Mucosa of gallbladder (tissue), 1 donor: ENCODE measurements at places on chromosomes 7 and 10.
A peak's percentile ranks its signal among the peaks of the same experiment; 100 is the strongest.

DNA sequence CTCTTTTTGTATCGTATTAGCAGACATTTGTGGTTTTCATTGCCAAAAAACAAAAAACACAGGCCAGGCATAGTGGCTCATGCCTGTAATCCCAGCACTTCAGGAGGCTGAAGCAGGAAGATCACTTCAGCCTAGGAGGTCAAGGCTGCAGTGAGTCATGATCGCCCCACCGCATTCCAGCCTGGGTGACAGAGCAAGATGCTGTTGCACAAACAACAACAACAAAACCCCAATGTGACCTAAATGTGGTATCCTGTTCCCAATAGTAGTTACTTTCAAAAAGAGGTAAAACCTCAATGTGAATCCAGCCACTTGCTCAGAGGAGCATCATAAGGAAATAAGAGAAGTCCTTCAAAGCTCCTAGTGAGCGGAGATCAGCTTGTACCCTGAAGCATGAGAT lies 45.8 kb upstream of the SKAP2 start:
- no peak for DNase-seq

DNA sequence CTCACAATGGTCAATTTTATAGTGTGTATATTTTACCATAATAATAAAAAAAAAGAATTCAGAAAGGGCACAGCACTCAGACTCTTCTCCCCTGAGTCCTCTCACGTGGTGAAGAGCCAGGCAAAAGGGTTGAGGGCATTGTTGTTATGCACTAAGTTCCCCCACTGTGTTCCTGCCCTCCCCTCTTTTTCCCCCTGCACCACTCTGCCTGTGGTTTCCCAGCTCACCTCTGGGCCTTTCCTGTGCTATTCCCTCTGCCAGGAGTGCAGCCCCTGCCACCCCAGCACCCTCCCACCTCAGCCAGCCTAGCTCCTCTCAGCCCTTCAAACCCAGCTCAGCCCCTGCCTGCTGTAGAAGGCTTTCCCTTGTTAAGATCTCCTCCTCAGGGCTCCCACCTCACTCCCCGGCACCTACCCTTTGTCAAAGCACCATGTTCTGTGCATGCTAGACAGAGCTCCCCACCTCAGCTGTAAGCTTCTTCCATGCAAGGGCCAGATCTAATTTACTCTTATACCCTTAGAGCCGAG lies 108.5 kb downstream of the KCNMA1 start:
- DNase-seq: no peak

- DNase-seq: no peak
These were observed 13.9 kb downstream of the MGAM2 start for GRCh38 chr7:142125256-142125955.

DNA sequence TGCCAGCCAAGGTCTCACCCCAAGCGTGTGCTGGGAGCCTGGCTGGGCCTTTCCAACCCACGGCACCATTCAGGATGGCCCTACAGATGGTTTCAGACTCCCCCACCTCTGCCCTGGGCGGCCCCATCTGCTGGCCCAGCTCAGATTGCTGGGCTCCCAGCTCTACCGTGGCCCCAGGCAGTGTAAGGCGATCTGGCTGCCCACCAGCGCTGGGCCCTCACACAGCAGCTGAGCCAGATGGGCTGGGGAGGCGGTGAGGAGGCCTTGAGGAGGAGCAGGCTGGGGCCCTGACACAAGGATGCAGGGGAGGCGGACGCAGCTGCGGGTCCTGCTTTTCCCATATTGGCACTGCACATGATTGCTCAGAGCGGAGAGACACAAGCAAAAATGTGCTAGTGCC lies 162.8 kb downstream of the NRF1 start:
- DNase-seq: no peak

GRCh38 chr10:102196893-102197292 lies 29.2 kb upstream of the ELOVL3 start:
- DNase-seq: no peak

- no peak for DNase-seq
These were observed 14.4 kb downstream of the HERPUD2 start for GRCh38 chr7:35680403-35681013.

DNA sequence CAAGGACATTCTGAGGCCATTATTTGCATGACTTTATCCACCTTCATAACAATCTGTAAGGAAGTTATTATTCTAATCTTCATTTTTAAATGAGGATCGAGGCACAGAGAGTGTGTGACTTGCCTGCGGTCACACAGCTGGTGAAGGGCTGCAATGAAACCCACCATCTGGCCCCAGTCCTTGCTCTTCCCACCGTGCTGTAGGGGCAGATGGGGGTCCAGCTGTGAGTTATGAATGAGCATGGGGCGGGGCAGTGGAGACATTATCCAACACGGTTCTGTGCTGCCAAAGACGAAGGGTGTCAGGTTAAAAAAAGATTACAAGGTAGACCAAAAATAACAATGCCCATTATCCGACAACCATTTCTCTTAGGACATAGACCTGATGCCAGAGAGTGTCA lies 417.5 kb upstream of the MGMT start:
- DNase-seq: no peak

DNA sequence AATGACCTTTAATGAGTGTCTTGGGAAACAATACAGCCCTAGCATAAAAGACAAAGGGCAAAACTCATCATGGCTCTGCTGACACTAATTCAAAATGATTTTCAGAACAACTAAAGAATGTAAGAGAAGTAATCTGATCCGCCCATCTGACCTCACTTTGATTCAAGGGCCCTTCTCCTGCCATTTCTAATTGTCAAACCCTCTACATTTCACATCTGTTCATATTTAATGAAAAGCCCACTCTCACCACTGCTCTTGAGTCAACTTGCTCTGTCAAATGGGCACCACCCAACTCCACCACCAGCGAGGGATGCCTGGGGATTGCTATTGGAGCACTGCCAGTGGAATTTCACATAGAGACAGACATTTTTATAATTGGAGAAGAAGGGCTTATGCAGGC lies 639.2 kb downstream of the KCNMA1 start:
- DNase-seq: no peak

- DNase-seq: no peak
These were observed 38.4 kb downstream of the DIP2C start for GRCh38 chr10:650886-651615.

- no peak for DNase-seq
These were observed 24.6 kb upstream of the ANKRD2 start for GRCh38 chr10:97547962-97548361.

GRCh38 chr10:73992899-73993788 lies 4.8 kb upstream of the VCL start:
- DNase-seq: no peak

- no peak for DNase-seq
These were observed 1.4 kb downstream of the WBP1L start for GRCh38 chr10:102745157-102745556.

DNA sequence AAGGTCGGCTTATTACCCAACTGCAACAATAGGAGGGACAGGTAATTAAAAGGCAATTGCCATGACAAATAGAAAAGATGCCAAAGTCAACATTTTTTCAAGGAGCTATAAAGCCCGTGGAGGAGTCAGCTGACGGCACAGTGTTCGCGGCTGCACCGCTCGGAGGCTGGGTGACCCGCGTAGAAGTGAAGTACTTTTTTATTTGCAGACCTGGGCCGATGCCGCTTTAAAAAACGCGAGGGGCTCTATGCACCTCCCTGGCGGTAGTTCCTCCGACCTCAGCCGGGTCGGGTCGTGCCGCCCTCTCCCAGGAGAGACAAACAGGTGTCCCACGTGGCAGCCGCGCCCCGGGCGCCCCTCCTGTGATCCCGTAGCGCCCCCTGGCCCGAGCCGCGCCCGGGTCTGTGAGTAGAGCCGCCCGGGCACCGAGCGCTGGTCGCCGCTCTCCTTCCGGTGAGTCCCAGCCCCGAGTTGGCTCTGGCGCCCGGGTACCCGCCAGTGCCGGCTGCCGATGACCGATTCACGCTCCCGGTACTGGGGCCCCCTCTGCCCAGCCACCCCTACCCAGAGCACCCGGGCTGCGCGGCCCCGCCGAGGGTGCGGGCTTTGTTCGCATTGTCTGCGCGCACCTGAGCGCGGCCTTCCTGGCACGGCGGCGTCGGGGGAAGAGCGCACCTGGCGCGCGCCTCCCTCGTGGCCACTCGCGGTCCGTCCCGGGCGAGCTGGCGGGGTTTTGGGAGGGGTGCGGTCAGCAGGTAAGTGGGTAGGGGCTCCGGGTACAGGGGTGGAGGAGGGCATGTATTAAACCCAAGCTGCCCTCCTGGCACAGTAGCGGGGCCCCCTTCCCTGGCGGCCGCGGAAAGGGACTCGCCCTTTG lies at the start of gene VWA2:
VWA2 (plus strand) TSS at position 138 of the 877 bp plus-strand sequence. CDS start 9,460 bp downstream, outside the sequence.
- DNase-seq: no peak

DNA sequence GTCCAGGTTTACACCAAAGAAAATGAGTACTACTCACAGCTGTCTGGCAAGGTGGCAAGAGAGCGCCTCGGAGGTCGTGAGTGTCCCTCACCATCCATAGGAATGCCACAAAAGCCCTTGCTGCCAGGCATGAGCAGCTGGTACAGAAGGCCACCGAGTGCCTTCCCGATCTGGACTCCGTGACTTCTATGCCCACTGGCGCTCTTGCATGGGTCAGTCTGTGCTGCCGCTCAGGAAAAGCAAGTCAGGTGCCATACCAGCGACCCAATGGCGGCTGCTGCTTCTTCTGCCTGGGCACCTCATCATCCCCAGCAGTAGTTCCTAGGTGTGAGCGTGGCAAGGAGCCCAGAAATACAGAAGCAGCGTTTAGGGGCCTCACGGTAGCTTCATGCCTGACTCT lies 11.7 kb downstream of the TBXAS1 start:
- no peak for DNase-seq

GRCh38 chr10:75166623-75166972 lies 44.0 kb upstream of the VDAC2 start:
- no peak for DNase-seq

GRCh38 chr7:104179178-104179577 lies 28.6 kb downstream of the ORC5 start:
- DNase-seq: no peak

DNA sequence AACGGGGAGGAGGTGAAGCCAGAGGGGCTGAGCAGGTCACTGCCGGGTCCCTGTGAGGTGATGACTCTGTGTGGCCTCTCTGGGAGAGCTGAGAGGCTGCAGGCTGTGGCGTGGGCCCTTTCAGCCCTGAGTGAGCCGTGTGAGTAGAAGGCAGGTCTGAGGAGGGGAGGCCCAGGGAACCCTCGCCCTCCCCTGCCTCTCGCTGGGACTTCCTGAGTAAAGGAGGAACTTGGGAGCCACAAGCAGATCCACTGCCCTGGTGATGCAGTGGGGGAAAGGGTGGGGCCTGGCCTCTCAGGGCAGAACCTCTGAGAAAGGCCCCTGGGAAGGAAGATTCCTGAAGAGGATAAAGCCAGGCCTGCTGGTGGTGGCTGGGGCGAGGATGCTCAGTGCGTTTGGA lies 22.8 kb downstream of the EEPD1 start:
- peak; percentile 26 for DNase-seq

DNA sequence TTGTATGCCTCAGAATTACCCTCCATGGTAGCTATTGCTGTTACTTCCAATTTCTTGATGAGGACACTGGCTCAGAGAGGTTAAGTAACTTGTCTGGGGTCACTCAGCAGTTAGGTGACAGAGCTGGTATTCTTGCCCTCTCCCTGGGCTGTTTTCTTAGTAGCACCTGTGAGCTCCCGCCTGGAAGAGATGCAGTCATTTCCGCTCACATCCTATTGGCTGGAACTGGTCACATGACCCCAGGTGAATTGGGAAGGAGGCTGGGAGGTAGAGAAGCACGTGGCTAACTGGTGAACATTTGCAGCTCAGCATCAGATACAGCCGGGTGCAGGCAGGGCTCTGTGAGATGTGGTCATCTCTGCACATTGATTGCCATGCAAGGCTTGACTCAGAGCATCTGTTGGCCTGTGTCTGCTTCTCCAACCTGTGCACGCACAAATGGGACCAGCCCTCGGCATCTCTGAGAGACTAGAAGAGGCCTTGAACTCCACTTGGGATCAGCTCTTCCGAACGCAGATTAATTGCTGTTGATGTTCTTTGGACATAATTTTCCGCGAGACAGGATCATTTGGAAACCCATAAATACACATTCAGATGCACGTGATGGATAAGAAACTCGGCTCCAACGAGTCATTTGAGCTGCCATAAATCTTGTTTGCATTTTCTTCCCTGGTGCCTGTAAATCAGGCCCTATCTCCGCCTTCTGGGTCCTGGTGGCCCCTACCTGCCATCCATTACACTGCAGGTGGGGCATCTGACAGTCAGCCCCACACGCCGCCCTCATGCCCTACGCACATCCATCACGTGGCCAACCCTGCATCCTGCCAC lies 42.8 kb downstream of the MYL10 start:
- no peak for DNase-seq

GRCh38 chr10:28020080-28020860 lies 21.4 kb upstream of the ODAD2 start:
- no peak for DNase-seq

GRCh38 chr7:8291397-8292141 lies 29.6 kb upstream of the ICA1 start:
- no peak for DNase-seq

DNA sequence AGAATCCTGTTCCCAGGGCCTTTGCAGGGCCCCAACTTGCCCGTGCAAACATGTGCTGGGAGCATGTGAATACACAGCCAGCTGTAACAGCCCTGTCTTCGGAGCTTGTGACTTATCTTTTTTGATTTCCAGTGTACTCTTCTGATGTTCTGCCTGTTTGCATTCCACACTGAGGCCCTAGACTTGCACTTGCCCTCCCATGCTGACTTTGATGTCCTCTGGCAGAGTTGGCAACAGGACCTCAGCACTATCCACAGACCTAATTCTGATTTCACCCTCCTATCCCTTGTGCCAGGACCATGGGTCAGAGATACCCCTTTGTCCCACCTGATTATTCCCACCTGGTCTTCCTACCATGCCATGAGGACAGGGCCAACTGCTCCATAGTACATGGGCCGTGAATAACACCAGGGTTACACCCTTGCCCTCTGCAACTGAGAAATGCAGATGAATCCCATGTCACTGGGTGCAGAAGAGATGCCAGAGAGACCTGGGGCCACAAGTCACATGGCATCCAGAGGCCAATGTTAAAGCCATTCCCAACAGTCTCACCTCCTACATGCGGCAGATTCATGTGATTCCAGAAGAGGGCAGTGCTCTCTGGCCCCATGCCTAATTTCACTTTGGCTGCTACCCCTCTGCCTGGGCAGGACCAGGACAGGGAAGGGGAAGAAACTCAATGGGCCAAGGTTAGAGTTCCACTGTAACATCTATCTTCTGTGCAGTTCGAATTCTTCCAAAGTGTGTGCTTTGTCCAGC lies 43.0 kb downstream of the SCRN1 start:
- no peak for DNase-seq

DNA sequence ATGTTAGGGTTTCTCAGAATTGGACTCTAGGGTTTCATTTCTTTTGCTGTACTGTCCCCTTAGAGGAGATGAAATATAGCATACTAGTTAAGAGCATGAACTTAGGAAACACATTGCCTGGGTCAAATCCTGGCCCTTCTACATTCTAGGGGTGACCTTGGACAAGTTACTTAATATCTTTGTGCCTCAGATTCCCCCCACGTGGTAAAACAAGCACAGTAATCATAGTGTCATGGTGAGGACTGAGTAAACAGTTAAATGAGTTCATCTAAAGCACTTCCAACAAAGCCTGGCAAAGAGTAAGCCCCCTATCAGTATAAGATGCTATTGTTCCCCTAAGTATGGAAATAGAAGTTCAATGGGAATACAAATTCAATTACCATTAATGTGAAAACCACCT lies 5.1 kb downstream of the DPY19L1 start:
- DNase-seq: no peak

- no peak for DNase-seq
These were observed 17.5 kb upstream of the JAKMIP3 start for GRCh38 chr10:132048294-132048667.

GRCh38 chr7:140031364-140031763 lies 31.4 kb downstream of the PARP12 start:
- DNase-seq: no peak
